Effector CD8-positive, alpha-beta T cell (primary cell): ENCODE measurements at places on chromosomes 5 and 9.
A peak's percentile ranks its signal among the peaks of the same experiment; 100 is the strongest.

- DNase-seq: no peak
These were observed 103.4 kb upstream of the SPRY4 start for GRCh38 chr5:142428036-142428772.

DNA sequence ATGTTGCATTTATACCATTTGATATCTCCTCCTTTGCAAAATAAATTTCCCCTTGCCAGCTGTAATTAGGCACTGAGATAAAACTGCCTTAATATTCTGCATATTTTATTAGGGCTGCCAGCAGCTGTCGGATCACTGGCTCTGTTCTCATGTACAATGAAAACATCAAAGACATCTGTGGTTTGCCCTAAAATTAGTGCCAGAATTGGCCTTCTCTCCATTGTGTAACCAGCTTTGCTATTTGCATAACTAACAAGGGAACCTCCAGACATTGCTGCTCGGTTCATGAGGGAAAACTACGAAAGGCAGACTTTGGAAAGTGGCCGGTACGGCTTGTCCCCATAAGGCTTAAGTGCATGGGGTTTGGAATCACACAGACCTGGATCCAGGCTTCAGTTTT lies 45.5 kb upstream of the KIF2A start:
- DNase-seq: no peak

DNA sequence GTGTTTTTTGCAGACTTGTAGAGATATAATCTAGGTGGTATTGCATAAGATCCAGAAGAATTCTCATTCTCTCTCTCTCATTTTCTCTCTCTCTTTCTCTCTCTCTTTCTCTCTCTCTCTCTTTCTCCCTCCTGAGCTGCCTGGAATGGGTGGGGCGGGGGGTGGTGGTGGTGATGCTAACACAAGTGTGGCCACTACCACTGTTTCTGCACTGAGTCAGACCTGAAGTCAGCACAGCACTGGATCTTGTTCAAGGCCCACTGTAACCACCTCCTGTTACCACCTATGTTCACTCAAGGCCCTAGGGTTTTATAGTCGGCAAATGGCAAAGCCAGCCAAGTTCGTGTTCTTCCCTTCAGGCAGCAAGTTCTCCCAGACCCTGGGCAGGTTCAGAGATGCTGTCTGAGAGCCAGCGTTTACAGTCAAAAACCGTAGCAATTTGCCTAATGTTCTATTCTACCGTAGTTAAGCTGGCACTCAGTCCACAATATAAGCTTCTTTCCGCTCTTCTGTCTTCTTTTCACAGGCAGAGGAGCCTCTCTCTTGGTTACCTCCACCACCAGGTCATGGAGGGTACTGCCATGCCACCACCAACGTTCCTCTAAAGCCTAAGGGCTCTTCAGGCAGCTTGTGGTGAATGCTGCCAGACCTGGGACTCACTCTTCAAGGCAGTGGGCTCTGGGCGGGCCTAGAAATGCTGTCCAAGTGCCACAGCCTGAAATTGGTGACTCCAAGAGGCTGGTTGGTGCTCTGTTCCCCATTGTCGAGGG lies 235.7 kb upstream of the PRR16 start:
- no peak for DNase-seq

- DNase-seq: no peak
These were observed 86.0 kb downstream of the TRPC7 start for GRCh38 chr5:136279314-136279713.

DNA sequence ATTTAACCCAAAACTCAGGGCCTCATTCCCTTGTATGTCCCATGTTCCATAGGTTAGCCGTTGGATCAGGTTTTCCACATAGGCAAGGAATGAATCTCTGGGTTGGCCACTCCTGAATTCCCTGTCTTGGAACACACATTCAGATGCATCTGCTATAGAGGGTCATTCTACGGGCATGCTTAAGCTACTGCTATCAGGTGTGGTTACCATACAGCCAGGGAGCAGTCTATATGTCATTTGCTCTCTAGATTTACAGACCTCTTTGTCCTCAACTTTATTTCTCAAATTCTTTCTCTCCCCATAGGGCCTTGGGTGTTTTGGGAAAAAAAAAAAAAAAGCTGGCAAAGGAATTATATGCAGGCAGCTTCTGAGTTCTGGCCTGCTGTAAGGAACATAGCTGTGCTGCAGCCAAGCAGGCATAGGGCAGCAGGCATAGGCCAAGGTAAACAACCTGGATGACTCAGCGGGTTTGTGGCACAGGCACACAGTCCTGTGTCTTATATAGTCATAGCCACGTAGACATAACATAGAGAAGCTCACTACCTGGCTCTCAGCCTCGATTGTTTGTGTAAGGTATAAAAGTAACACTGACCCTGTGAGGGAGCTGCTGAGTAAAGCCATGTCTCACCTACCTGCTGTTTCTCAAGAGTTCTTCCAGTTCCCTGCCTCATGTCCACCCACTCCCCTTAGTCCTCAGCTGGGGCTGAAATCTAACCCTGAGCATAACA lies 141.5 kb downstream of the OSTF1 start:
- DNase-seq: no peak

DNA sequence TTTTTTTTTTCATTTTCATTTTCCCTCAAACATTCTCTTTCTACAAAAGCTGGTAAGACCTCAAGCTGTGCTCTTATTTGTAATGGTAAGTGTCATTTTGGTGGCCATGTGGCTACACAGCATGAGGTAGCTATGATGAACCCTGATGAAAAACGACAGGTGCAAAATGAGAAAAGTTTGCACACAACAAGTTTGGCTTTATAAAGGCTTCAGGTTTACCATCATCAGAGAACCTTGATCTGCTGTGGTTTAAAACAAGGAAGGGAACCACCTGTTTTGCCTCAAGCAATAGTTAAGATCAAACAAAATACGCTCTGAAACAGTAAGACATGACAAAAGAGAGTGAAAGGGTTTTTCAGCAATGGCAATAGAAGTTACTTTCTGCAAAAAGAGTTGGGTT lies 1124.6 kb upstream of the ACO1 start:
- no peak for DNase-seq

- DNase-seq: no peak
These were observed 967.5 kb downstream of the NR2F1-AS1 start for GRCh38 chr5:92613546-92613945.

GRCh38 chr5:138543730-138544104 lies 681 bp upstream of the ETF1 start:
- DNase-seq: no peak

DNA sequence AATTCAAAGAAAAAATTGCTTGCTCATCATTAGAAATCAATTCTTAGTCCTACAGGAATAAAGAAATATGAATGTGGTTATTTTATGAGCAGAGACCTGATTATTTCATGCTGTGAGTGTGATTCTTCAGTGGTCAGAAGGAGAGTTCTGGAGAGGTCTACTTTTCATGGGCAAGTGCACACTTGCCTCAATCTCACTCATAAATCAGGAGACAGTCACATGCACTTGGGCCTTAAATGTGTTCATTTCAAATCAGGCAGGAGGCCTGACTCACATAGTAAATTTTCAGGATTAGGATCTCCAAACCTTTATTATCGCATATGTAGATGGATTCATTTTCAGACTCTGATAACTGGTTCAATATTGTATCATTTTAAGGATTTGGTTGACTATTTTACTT lies 323.2 kb upstream of the CCNH start:
- DNase-seq: no peak

DNA sequence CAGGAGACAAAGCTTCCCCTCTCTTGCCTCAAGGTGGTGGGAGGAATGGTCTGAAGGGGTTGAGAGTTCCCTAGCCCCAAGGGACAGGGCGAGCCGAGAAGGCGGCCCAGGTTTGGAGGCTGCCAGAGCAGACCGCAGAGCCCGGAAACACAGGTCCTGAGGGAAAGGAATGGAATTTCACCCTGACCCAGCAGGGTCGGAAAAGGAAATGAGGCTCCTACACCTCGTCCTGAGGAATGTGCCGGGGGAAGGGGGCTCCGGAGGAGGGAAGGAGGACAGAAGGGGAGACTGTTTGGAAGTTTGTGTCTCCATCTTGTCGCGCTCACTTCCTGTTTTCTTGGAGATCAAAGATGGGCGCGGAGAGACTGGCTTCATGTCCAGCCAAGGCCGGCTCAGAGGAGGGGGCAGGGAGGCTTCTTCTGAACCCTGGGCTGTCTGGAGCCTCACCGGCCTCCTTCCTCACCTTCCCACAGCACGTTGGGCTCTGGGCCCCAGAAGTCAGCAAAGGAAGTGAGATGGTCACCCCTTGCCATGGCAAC lies 9.6 kb downstream of the ENG start:
- no peak for DNase-seq

DNA sequence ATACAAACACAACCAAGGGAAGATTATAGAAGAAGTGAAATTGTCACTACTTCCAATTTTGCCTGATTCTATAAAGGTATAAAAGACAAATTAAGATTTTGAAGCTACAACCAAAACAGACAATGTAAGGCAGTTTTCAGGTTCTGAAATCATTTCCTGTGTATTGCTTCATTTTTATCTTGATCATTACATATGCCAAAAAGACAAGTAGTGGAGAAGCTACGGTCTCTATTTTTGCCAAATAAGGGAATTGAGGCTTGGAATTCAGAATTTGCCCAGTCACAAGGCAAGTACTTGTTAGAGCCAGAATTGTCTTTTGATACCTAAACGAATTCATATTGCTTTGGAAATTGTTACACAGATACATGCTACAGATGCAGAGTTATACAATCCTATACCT lies 20.6 kb downstream of the EDIL3 start:
- DNase-seq: no peak

- no peak for DNase-seq
These were observed 85.8 kb downstream of the LHFPL2 start for GRCh38 chr5:78562714-78563330.

DNA sequence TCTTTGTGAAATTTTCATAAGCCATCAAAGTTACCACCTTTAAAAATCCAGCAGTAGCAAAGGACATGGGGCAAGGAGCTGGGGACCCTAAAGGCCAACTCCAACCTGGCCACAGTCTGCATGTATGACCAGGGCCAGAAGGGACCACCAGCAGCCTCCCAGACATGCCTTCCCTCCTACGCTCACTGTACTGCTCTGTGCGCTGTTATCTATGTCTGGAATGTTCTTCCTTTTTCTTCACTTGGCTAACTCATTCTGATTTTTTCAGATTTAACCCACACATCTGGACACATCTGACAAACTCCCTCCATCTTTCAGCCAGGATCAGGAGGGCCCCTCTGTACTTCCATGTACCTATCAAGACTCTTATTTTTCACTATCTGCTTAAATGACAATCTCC lies 47.6 kb upstream of the TRAF1 start:
- DNase-seq: no peak

DNA sequence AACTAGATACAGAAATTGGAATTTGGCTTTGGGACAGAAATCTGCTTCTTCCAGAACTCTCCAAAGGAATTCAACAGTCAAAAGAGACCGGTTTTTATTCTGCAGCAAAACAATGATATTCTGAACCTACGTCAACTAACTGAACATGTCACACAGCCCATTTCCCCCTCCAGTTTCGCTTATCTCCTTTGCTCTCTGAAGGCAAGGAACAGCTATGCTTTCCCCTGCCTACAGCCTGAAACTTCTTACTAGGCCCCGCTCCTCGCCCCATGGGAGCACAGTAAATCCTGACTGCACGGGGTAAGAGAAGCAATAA lies 488 bp downstream of the SKIC3 start:
- DNase-seq: no peak

- DNase-seq: no peak
These were observed 577.9 kb downstream of the ISL1 start for GRCh38 chr5:51961154-51961562.

DNA sequence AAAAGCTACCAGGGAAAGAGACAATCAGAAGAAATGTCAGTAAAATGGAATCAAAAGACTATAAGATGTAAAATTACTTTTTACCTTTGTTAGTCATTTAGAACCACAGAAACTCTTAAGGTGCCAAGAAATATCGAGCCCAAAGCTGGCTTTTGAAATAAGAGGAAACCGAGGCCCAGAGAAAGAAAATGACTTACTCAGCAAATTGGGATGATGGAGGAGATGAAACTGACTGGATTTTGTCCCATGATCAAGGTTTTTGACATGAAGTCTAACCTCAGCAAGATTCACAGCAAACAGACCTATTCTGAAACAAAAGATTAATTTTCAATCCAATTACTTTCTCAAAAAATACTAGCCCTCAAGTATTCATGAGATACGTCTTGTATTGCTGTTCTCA lies 696.2 kb upstream of the WWC1 start:
- no peak for DNase-seq

GRCh38 chr9:129762985-129763926 lies 10.4 kb upstream of the PTGES start:
- DNase-seq: no peak

- no peak for DNase-seq
These were observed 35.9 kb downstream of the ASS1 start for GRCh38 chr9:130480673-130481072.

DNA sequence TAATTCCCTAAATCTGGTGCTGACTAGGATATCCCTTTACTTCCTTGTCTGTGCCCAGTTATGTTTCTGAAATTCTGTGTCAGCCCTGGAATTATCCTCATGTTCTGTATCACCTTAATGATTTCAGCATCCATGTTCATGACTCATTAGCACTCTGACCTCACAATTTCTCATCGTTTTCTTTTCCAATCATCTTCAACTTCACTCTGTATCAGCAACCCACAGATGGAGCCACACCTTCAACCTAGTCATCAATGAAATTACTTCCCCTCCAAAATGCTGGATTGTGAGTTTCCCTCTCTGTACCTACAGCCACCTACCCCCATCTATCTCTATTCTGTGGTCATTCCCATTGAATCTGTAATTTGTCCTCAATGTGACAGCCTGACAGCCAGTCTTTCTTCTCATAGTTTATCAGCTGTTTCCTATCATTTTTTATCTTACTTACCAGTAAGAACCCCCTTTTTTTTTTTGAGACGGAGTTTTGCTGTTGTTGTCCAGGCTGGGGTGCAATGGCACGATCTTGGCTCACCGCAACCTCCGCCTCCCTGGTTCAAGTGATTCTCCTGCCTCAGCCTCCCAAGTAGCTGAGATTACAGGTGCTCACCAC lies 3.1 kb upstream of the IL6ST start:
- DNase-seq: no peak

DNA sequence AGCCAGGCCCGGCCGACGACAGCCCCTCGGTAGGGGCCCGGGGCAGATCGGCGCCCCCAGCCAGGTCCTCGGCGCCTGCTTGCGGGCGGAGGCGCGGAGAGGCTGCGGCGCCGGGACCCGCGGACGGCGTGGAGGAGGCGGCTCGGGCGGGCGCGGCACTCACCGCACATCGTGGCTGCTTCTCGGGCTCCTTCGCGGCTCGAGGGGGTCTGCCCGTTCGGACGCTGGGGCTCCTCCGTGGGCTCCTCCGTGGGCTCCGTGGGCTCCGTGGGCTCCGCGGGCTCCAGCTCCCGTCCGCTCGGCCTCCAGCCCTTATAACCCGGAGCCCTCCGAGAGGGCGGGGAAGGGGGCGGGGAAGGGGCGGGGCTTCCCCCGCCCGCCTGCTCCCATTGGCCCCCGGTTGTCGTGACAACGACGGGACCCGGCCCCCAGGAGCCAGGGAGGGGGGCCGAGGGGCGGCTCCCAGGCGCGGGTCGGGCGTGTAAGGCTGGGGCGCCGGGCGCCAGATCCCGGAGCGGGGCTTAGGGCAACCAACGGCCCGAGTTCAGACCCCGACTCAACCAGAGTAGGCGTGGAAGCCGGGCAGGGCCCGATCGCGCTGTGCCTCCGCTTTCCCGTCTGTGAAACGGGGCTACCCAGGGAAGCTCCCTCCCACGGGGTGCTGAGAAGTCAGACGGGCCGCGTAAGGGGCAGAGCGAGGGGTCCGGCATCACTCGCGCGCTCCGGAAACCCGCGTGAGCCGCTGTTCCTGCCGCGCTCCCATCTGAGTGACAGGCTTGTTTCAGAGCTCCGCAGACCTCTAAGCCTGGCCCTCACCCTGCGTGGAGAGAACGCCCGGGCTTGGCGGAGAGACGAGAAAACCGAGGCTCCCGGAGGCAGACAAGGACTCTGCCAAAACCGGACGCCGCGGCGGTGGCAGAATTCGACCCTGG lies at the start of gene GFPT2:
Gene GFPT2 (minus strand): TSS at position 289 of the 932 bp plus-strand sequence. CDS start 119 bp downstream, at position 170.
- peak; percentile 72 for DNase-seq
